ENCODE measurements at places on chromosomes 6 and 20. TPM values are rescaled to one million over a fixed set of nuclear protein-coding genes. Genes with fewer than 3 reads are reported as not detected.

- no peaks in the 10 kb centered on the region for H3K27me3 ChIP-seq
- no peaks in the 10 kb centered on the region for H3K36me3 ChIP-seq
- H3K4me1 ChIP-seq = peaks cover 62% of the 10 kb centered on the region
- no peak overlapping the region for H3K27ac ChIP-seq
These were observed 8.2 kb downstream of the TAB2 start for GRCh38 chr6:149325648-149326236.

DNA sequence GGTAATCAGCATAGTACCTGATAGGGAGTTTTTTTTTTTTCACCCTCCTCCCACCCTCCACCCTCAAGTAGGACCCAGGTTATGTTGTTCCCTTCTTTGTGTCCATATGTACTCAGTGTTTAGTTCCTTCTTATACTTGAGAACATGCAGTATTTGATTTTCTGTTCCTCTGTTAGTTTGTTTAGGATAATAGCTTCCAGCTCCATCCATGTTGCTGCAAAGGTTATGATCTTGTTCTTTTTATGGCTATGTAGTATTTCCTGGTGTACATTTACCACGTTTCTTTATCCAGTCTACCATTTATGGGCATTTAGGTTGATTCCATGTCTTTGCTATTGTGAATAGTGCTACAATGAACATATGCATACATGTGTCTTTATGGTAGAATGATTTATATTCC, 41.9 kb downstream of the FOXA2 start:
- DNase-seq = no peak
- no peak overlapping the region for H3K4me3 ChIP-seq
- peaks cover 30% of the 10 kb centered on the region for H3K27me3 ChIP-seq
- no peaks in the 10 kb centered on the region for H3K4me1 ChIP-seq
- no peak overlapping the region for H3K27ac ChIP-seq

- H3K36me3 ChIP-seq = no peaks in the 10 kb centered on the region
- no peaks in the 10 kb centered on the region for H3K27me3 ChIP-seq
- no peak overlapping the region for H3K27ac ChIP-seq
- peak; percentile 79 for DNase-seq
- no peak overlapping the region for H3K4me3 ChIP-seq
These were observed 154.3 kb downstream of the MRPL14 start for GRCh38 chr6:43972913-43973300.

GRCh38 chr6:90209527-90209926, 87.1 kb downstream of the BACH2 start:
- no peak for DNase-seq
- no peak overlapping the region for H3K4me3 ChIP-seq
- no peaks in the 10 kb centered on the region for H3K36me3 ChIP-seq

MICB gene
- 1.0 TPM for polyA plus RNA-seq

HSPA1A gene
- 113 TPM for polyA plus RNA-seq

TMEM74B gene
- 17.5 TPM for polyA plus RNA-seq

FHL5 gene
- 2.0 TPM for polyA plus RNA-seq
